Omental fat pad (tissue), 4 donors: ENCODE measurements at places on chromosomes 2 and 18.

- DNase-seq = no peak
Observed at GRCh38 chr18:63586431-63586830, 712 bp upstream of the SERPINB13 start.

- no peak for DNase-seq
Observed at GRCh38 chr2:80489717-80490116, 185.2 kb upstream of the LRRTM1 start.

GRCh38 chr2:234164493-234165413 lies 114.3 kb downstream of the SPP2 start:
- DNase-seq = no peak

GRCh38 chr2:104025295-104025694 lies 828.6 kb upstream of the POU3F3 start:
- DNase-seq = no peak

DNA sequence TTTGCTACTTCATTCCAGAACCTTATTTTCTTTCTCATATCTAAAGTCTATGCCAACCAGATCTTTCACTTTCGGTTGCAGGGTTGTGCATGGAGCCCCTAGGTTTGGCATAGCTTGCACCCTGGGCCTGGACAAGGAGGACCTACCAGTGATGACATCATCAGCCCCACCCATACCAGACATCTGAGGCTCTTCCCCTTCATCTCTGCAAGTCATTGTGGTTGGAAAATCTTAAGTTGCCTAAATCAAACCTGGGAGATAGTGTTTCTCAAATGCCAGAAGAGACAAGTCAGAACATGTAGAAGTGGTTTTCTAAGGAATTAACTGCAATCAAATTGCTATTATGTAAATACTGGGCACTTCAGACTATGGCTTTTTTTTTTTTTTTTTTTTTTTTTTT lies 363.3 kb downstream of the ZNF516 start:
- no peak for DNase-seq

GRCh38 chr2:127874378-127875269 lies 11.1 kb downstream of the AMMECR1L start:
- DNase-seq = no peak

DNA sequence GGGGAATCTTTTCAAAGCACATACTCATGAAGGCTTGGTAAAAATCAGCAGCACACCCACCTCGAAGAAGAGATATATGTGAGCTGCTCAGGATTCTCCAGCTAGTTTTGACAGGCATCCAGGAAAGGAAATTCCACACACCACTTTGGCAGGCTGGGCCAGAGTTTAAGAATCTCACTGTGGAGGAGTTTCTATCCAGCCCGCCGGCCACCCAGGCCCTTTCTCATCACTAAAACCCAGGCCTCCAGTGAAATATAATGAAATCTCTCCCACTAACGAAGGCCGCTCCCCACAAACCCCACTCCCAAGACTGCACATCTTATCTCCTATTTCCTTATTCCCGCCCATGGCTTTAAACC lies 202.0 kb downstream of the GLI2 start:
- DNase-seq = no peak

DNA sequence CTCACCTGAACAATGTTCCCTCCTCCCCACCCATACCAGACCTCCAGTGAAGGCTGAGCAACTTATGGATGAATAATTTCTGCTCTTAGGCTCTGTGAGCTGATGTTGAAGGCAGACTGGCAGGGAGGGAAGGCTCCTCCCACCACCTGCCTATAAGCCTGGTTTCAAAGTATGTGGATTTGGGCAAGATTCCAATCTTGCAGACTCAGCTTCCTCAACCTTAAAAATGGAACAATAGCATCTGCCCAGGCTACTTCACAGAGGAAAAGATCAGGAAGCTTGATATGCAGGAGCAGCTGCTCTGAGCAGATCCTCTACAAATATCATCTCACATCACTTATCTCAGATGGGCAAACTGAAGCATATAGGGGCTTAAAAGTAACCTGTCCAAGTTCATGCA lies 112.2 kb downstream of the ZFP36L2 start:
- DNase-seq = no peak

- no peak for DNase-seq
Observed at GRCh38 chr2:205827809-205828365, 145.6 kb downstream of the NRP2 start.

GRCh38 chr18:32301976-32302743 lies 112.3 kb downstream of the MEP1B start:
- DNase-seq = no peak

DNA sequence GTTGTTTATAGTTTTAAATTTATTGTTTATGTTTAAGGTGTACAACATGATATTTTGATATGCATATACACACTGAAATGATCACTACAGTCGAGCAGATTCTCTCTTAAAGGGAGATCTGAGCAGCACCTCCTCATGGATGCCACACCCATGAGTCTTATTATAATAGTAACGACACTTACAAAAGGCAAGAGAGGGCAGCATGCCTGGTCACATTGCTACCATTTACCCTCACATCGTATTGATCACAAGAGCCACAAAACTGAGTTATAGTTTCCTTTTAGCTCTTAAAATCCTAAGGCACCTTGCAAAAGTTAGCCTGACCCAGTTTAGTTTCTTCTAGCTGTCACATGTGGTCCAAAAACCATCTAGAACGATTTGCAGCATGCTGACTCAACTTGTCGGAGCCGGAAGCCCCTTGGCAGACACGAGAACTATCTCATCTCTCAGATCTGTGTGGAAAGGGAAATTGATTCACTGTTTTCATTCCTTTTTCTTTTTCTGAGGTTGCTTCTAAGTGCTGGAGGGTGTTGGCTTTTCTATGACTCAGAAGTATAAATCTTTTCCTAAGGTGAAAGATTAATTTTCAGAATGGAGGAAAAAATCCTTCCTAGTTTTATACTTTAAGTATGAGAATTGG lies 85.3 kb downstream of the CDC42EP3 start:
- DNase-seq = no peak

DNA sequence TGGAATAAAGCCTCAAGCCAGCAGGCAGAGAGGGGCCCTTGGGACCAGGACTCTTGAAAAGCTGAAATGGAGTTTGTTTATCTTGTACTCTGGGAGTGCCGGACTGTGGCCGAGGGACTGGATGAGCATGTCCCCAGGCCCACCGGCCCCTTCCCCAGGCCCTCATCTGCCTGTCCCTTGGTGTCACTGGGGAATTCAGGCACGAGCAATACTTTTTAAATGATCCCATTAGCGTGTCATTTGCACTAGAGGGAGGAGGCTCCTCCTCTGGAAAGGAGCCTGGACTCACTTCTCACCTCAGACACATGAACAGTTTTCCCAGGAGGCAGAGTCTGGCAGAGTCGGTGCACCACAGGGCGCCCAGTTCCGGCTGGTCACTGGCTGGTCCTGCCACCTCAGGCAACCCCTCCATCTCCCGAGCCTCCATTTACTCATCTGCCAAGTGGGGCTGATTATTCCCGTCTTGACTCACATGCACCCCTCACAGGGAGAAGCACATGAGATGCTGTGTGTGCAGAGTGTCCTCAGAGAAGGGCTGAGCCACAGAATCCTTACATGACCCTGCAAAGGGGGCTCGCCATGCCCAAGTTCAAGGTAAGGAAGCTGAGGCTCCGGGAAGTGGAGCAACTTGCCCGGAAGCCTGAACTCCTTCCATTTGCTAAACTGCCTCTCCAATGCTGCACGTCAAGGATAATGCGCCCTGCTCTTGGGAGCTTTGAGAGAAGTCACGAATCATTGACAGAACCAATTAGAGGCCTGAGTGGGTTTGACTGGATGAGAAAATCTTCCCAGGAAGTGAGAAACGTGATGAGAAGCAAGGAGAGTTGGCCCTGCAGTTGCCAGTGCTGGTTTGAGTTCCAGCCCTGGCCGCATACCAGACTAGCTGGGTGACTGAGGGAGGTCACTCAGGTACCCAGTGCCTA lies 26.7 kb downstream of the CIB4 start:
- DNase-seq = no peak

DNA sequence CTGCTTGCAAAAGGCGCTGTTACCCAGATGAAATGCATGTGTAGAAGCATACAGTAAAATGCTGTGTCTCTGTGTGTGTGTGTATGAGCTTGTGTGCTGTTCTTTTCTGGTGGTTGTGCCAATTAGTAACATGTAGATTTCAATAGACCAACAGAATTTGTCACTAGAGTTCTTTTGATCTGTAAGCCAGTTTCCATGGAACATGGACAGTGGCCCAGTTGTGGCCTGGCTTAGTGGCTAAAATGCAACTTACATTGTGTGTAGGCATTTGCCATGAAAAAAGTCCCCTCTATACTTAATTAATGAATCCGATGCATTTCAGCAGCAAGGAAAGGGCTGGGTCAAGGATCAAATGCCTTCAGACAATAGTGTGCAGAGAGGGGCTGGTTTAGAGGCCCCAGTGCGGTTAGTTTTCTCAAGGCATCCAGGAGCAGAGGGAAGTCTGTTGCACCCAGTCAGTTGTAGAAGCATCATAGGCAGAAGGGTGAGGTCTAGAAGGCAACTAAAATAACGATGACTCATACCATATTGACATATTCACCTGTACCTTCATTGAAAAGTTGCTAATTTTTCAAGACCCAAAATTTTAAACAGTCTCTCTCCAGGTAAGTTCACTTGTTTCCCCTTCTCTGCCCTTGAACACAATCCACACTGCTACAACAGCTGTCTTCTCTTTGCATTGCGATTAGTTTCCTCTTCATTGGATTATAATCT lies 366.9 kb upstream of the SPRED2 start:
- no peak for DNase-seq

- DNase-seq = no peak
Observed at GRCh38 chr2:175168564-175168945, 552 bp upstream of the ATF2 start.

GRCh38 chr18:9734189-9734588 lies 26.1 kb downstream of the RAB31 start:
- DNase-seq = no peak

- DNase-seq = no peak
Observed at GRCh38 chr2:165876712-165877111, 76.9 kb downstream of the TTC21B start.

DNA sequence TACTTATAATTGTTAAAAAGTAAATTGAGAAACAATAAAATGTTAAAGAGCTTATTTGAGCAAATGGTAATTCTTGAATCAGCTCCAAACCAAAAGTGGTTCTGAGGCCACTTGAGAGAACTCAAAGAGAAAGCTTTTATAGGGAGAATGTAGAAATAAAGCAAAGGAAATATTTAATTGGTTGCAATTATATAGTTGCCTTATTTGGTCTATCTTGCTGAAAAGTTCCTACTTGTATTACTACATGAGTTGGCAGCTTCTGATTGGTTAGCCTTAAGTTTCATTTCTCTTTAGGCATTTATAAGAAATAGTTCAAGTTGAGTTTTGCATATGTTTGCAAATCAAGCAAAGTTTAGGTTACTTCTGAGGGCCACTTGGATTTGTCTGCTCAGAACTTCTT lies 38.1 kb downstream of the SCN2A start:
- no peak for DNase-seq

- DNase-seq = no peak
Observed at GRCh38 chr2:201007584-201007998, 44.1 kb upstream of the ORC2 start.
